ENCODE measurements at places on chromosomes 2 and 18.

- no peak for DNase-seq
Observed at GRCh38 chr2:225468131-225468530, 68.6 kb downstream of the NYAP2 start.

GRCh38 chr2:219565130-219566080 lies 5.9 kb downstream of the OBSL1 start:
- no peak for DNase-seq

- DNase-seq: peak; percentile 91
Observed at GRCh38 chr2:241558532-241559322, at the start of gene BOK. BOK (plus strand) TSS chr2:241558745; CDS start chr2:241559484, 739 bp downstream.

GRCh38 chr2:219687272-219687671 lies 59.8 kb downstream of the SLC4A3 start:
- peak; percentile 67 for DNase-seq

DNA sequence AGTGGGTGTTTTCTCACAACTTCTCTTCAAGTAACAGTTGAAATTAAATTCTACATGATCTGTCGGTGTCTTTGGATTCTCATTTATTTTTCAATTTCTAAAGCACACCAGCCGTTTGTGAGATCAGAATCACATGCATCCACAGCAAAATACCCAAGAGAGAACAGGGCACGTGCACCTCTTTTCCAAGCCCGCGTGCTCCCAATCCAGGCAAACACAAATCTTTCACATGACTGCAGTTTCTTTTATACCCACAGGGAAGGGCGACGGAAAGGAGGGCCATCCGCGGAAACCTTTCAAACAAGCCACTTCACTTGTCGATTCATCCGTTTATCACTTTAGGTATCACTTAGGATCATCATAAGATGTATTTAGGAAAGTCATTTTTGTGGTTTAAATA lies 13.0 kb upstream of the DAPL1 start:
- no peak for DNase-seq

GRCh38 chr2:42281416-42282081 lies 79.5 kb downstream of the COX7A2L start:
- no peak for DNase-seq

DNA sequence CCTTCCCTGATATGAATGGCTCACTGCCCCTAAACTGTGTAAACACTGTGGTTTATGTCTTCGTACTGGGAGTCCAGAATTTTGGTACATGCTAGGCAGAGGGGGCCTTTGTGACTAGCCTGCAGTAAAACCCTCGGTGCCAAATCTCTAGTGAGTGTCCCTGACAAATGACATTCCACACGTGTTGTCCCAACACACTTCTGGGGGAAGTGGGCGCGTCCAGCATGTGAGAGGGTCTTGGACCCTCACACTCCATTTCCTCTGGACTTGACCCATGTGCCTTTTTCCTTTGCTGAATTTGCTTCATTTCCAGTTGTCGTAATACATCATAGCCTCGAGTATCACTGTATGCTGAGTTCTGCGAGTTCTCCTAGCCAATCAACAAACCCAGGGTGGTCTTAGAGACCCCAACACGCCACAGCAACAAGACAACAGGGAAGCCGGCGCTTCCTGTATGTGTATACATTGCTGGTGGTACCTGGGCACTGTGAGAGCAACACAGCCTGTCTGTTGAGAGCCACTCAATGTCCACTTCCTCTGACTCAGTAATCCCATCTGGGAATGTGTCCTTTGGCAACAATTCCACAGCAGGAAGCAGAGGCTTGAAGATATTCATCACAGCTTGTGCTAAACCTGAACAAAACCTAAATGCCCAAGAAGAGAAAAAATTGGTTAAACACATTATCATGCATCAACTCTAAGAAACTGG lies 26.9 kb upstream of the SLC66A3 start:
- peak; percentile 71 for DNase-seq

DNA sequence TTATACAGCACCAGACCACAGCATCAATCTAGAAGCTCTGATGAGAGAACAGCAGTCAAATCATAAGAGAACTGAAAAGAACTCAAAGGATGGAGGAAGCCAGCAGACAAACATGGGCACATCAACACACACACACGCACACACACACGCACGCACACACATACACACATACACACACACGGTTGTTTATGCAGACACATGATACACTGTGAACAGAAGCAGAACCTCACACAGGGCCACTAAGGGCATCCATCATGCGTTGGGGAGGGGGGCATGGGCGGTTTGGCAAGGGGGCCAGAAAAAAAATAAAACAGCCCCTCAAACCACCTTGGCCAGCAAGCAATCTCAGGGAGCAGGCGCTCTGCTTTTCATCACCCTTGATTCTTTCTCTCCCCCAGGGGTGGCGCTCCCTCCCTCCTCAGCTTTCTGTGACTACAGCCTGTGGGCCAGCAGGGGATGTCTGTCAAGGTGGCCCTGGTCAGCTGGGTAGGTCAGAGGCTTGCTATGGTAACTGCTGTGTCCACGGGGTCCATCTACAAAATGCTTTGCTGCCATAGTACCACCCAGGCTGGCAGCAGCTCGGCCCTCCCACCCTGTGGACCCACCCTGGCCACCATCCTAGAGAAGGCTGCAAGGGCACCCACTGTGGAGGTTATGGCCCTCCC lies 318.0 kb downstream of the CELF4 start:
- DNase-seq: no peak

- DNase-seq: no peak
Observed at GRCh38 chr2:40953341-40953740, 501.5 kb upstream of the SLC8A1 start.

DNA sequence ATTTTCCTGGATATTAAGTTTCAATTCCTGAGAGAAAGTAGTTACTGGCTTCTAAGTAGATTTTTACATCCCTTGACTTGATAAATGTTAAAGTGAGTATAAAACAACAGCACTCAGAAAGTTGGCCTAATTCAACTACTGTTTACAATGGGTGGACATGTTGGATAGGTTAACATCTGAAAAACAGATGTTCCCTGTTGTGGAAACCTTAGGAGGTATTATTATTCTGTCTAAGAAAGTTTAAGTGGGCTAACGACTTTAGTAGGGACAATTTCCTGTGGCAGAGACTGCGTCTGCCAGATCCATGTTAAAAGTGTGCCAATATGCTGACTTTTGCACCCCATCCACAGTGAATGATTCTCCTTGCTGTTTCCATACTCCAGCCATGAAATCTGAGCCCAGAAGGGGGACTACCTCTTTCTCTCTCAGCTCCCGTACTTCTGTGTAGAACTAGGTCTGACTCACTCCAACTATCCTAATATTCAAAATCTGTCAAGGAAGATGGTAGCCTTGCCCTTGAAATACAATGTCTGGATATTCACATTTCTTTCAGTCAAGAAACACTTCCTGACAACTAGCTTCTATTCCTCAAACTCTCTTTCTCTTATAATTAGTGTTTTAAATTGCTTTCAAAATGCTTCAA lies 327.5 kb upstream of the HNRNPA3 start:
- no peak for DNase-seq

- DNase-seq: peak; percentile 39
Observed at GRCh38 chr2:241844066-241844728, 14.5 kb downstream of the PDCD1 start.

GRCh38 chr18:3912705-3913104 lies 462.7 kb downstream of the TGIF1 start:
- DNase-seq: no peak

DNA sequence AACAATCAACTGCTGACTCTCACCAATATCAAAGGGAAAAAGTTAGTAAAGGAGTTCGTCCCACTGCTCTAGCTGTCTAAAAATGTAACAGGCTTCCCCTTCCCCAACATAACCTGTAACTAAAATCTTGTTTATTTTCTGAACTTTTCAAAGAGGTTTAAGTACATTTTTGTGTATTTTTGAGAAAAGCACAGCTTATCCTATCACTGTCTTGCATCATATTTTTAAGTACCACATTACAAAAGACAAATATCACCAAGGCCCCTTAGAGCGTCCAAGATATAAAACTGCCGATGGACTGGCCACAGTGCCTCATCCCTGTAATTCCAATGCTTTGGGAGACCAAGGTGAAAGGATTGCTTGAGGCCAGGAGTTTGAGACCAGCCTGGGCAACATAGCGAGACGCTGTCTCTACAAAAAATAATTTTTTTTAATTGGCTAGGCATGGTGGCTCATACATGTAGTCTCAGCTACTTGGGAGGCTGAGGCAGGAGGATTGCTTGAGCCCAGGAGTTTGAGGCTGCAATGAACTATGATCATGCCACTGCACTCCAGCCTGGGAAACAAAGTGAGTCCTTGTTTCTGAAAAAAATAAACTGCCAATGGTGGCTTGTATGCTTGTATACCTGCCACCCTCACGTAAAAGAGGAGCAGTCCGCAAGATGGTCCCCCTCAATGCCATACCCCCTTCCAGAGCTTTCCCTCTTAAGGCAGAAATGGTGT lies 21.2 kb upstream of the LAPTM4A start:
- no peak for DNase-seq

DNA sequence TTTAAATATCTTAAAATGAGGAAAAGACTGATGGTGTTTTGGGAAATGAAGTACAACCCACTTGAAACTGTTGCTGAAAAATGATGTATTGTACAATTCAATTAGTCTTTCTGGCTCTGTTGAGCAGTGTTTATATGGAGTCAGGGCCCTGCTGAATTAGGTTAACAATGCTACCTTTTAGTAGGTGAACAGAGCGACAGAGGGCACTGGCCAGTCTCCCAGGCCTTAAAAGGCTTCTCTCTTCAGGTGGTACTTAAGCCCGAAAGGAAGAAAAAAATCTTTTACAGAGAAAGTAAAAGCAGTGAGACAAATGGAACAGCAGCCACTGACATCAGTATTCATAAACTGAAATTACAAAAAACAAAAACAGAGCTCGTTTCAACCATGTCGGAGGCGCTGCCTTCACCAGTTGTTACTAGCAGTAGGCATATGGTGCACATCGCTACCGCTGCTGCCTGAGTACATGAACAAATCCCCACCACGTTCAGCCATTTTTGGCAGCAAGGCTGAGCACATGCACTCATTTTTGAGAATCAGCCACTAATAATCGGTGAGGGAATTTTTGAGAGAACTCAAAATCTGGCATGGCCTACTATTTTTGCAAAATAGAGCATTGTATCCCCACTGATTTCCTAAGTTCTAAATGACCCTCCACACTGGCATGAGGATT lies 91.8 kb downstream of the PLEKHM3 start:
- DNase-seq: no peak

DNA sequence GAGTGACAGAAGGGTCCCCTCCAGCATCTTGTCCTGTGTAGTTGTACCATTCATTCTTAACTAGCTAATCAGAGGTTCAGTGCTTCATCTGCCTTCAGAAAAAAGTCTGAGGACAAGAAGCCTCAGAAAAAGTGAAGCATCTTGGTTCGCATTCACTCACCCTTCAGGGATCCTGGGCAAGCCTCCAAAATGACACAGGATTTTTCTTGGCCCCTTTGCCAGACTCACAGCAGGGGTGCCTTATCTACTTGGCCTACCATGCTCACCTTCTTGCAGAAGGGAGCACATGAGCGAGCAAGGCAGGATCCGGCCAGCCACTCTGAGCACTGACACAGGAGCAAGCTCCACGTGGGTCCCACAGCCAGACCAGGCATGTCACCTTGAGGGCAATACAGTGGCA lies 43.1 kb upstream of the XDH start:
- DNase-seq: no peak

DNA sequence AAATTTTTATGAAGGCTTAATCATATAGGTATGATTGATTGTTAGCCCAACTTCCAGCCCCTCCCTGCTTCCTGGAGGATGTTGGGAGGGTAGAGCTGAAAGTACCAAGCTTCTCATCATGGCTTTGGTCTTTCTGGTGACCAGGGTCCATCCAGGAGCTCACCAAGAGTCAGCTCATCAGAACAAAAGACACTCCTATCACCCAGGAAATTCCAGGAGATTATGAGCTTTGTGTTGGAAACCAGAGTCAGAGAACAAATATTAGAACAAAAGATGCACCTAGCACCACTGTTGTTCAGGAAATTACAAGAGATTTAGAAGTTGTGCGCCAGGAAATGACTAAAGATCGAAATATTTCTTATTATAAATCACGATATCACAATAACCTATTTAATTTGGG lies 119.9 kb upstream of the THUMPD2 start:
- DNase-seq: no peak

- no peak for DNase-seq
Observed at GRCh38 chr2:191417746-191418145, 172.5 kb downstream of the MYO1B start.

GRCh38 chr2:158004126-158004764 lies 97.4 kb upstream of the UPP2 start:
- DNase-seq: peak; percentile 58

- no peak for DNase-seq
Observed at GRCh38 chr18:49886891-49887764, 73.8 kb upstream of the ACAA2 start.

DNA sequence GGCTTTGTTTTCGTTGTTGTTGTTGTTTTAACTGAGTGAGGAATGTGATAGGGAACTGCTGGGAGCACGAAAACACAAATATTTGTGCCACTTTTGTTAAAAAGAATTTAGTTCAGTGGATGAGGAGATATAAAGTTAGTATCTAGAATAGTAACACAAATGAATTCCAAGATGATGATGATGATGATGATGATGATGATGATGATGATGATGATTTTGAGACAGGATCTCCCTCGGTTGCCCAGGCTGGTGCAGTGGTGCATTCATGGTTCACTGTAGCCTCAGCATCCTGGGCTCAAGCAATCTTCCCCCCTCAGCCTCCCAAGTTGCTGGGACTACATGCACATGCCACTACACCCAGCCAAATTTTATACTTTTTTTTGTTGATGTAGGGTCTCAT lies 223.7 kb downstream of the DSEL start:
- no peak for DNase-seq

DNA sequence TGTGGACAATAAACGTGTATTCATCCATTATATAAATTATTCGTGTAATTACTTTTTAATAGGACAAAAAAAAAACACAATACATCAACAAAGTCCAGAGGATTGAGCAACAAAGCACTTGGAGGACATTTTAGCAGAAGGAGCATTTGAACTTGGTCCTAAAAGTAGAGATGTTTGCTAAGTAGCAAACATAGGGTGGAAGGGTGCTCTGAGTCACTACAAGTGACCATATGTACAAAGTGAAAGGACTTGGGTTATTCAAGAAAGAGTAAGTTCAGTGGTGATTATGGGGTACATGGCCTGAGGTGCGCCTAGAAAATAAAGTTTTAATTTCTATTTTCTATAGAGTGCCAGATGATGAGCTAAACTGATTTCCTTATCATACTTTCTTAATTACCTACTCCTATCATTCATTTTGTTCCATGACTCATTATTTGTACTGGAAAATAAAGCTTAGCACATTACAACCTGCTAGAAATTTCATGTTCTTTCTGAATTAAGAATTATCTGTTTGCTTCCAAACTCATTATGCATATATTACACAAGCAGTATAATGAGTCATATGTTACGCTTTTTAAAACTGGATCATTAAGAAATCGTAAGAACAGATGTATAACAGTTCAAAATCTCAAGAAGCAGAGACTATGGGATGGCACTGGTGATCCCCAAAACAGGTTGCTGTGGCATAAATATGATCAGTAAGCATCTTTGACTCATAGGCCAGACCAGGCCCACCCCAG lies 13.1 kb upstream of the PPP1R1C start:
- peak; percentile 46 for DNase-seq

GRCh38 chr2:24304098-24304497 lies 56.2 kb downstream of the ITSN2 start:
- DNase-seq: peak; percentile 32

Measured in ELR (cell line).